Smooth muscle cell of the umbilical artery (primary cell): ENCODE measurements at places on chromosomes 4 and X. TPM values are rescaled to one million over a fixed set of nuclear protein-coding genes. Genes with fewer than 3 reads are reported as not detected.

The SPANXN4 gene
- total RNA-seq: not detected in 2 replicates

The VAMP7 gene
- total RNA-seq: 46.6 and 50.9 TPM in 2 replicates

The GSX2 gene
- not detected in 2 replicates for total RNA-seq

The RAB9B gene
- total RNA-seq: 0.78 and 1.5 TPM in 2 replicates

The SH3D19 gene
- 24.1 and 31.6 TPM in 2 replicates for total RNA-seq

The KLHL13 gene
- total RNA-seq: 0.30 and 0.46 TPM in 2 replicates

The CT45A1 gene
- total RNA-seq: not detected in 2 replicates

The DUSP21 gene
- not detected in 2 replicates for total RNA-seq

The CACNA1F gene
- not detected in 2 replicates for total RNA-seq

The MAGED4 gene
- 53.1 and 89.1 TPM in 2 replicates for total RNA-seq

The PDHA1 gene
- 41.6 and 156 TPM in 2 replicates for total RNA-seq

The RPA4 gene
- 0.59 and 0.92 TPM in 2 replicates for total RNA-seq

The SPACA5 gene
- total RNA-seq: not detected in 2 replicates

The FRG2 gene
- total RNA-seq: not detected in 2 replicates

The SUPT20HL1 gene
- under 0.01 and 0.14 TPM in 2 replicates for total RNA-seq

The CSN3 gene
- total RNA-seq: not detected in 2 replicates

The PCDH18 gene
- total RNA-seq: 9.7 and 30.0 TPM in 2 replicates

The GPR78 gene
- total RNA-seq: 0.51 and 1.2 TPM in 2 replicates
